ENCODE measurements at places on chromosomes 3 and 15.
A peak's percentile ranks its signal among the peaks of the same experiment; 100 is the strongest.

- no peak for DNase-seq
Measured at GRCh38 chr3:21694506-21694905, 56.5 kb downstream of the ZNF385D start.

DNA sequence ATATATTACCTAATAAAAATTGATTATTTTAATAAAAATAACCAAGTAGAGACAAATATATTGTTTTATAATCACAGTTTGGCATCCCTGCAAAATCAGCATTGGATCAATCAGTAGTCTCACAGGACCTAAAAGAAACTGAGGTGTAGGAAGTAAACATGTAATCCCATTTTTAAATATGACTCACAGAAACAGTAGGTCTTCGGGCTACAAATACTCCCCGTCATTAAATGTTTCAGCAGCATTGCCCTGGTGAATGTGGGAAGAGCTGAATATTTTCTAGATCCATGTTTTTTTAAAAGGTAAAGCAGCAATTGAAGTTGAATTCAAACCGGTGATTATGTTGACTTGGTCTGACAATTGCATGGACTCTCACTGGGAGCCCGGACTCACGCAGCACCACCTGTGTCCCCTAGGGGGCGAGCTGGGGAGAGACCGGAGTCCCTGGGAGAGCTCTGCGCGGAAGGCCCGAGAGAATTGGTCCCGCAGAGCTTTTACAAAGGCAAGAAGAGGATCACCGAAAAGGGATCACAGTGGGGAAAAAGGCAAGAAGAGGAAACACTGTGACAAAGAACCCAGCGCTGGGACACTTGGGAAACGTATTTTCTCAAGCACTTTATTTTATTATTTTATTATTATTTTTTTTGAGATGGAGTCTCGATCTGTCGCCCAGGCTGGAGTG, 17.2 kb upstream of the USP3 start:
- peak; percentile 85 for DNase-seq

- no peak for DNase-seq
Measured at GRCh38 chr3:32501783-32502117, 902 bp downstream of the CMTM6 start.

GRCh38 chr3:46646700-46647099, 34.4 kb downstream of the FAM240A start:
- DNase-seq: no peak

DNA sequence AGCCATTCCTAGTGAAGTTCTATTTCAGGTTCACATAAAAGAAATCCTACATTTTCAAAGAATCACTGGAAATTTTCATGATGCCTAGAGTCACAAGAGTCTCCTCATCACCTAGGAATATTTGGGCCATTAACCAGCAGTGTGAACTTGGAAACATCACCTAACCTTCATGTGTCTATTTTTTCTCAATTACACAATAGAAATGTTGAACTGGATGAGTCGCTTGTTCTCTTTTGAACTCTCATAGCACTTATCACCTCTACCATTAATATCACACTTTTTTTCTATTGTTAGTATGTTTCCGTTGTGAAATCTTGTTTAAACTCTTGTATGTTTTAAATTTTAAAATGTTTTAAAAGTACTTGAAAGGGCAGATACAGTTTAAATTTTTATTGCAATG, 371.3 kb downstream of the CADM2 start:
- DNase-seq: no peak

- no peak for DNase-seq
Measured at GRCh38 chr3:25257026-25257425, 171.0 kb upstream of the RARB start.

- DNase-seq: no peak
Measured at GRCh38 chr3:147613725-147614124, 204.6 kb downstream of the ZIC1 start.

- no peak for DNase-seq
Measured at GRCh38 chr15:42591238-42591934, 16.0 kb downstream of the STARD9 start.

GRCh38 chr3:113152849-113153248, 58.5 kb upstream of the BOC start:
- DNase-seq: no peak

DNA sequence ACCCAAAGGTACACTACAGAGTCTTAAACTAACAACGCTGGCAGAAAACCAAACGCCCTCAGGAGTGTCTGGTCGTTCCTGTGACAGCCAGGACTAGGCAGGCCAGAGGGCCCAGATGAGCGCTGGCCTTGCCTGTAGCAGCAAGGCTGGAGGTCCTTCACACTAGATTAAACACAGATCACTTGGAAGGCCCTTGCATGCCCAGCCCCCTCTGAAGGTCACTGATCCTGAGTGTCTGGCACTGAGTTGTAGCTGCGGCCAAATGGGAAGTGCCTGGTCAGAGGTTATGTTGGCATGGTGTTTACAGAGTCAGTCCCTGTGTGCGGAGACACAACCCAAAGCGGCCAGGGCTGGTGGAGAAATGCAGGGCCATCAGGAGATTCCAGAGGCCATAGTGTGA, 58.9 kb downstream of the ZNF621 start:
- DNase-seq: no peak
